ENCODE measurements at places on chromosomes 16 and 17. TPM values are rescaled to one million over a fixed set of nuclear protein-coding genes. Genes with fewer than 3 reads are reported as not detected.

The RASL10B gene
- 1.9 TPM for total RNA-seq

The BRIP1 gene
- total RNA-seq, result 0.83 TPM

The TBC1D26 gene
- total RNA-seq, result not detected

DNA sequence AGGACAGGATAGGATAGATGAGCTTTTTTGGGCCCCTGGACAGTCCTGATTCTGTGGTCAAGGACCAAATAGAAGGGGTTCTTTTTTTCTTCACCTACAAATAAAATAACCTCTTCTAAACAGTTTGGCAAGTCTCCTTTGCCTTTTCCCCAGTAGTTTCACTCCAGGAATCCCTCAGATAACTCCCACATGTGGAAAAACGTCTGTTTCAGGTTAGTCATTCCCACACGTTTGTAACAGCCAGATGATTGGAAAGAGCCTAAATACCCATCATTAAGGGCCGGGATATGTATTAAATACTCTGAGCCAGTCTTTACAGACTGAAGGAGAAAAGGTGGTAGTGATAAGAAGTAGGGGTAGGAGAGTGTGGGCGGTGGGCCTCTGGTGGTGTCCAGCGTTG, 58.3 kb downstream of the PLD6 start:
- peaks cover 20% of the 10 kb centered on the region for H3K4me1 ChIP-seq
- H3K27me3 ChIP-seq, result no peaks in the 10 kb centered on the region
- no peak overlapping the region for H3K4me3 ChIP-seq
- no peak for DNase-seq

DNA sequence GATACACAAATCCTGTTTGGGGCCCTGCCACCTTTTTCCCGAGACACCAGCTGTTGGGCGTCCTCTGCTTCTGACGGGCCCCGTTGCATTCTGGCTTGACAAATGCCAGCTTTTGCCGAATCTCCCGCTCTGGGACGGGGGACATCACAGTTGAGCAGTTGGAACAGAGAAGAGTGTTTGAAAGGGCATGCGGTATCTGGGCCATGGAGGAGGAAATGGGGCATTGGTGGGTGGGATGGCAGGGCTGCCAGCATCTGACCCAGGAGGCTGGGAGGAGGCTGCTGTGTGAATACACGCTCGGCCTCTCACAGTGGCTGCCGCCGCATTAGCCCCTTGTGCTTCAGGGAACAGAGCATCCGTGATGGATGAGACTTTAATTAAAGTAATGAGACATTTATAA, 184.3 kb upstream of the TNRC6C start:
- H3K4me3 ChIP-seq, result no peak overlapping the region
- DNase-seq, result no peak
- H3K27ac ChIP-seq, result no peak overlapping the region
- H3K27me3 ChIP-seq, result no peaks in the 10 kb centered on the region
- no peaks in the 10 kb centered on the region for H3K36me3 ChIP-seq

- H3K27ac ChIP-seq, result peak overlapping the region; percentile 19
- H3K27me3 ChIP-seq, result no peaks in the 10 kb centered on the region
- no peaks in the 10 kb centered on the region for H3K36me3 ChIP-seq
- DNase-seq, result no peak
These were observed 330.3 kb downstream of the BCAS3 start for GRCh38 chr17:61007980-61008379.

DNA sequence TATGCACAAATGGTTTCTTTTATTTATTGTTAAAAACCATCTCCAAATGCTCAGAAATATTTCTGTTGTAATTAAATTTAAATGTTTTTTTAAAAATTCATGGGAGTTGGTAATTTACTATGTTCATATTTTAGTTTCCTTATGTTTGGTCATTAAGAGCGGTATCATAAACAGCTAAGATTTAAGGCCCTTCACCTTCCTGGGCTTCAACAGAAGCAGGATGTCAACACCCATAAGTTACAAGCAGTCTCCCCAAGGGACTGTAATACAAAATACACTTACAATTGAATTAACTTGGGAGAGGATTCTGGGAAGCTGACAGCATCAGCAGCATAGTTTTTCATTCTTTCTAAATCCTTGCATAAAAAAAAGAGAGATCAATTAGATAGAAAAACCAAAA, 30.9 kb upstream of the TANC2 start:
- H3K36me3 ChIP-seq, result no peaks in the 10 kb centered on the region
- H3K4me3 ChIP-seq, result no peak overlapping the region
- H3K27me3 ChIP-seq, result no peaks in the 10 kb centered on the region
- no peak for DNase-seq
- no peak overlapping the region for H3K27ac ChIP-seq
- H3K4me1 ChIP-seq, result no peaks in the 10 kb centered on the region

DNA sequence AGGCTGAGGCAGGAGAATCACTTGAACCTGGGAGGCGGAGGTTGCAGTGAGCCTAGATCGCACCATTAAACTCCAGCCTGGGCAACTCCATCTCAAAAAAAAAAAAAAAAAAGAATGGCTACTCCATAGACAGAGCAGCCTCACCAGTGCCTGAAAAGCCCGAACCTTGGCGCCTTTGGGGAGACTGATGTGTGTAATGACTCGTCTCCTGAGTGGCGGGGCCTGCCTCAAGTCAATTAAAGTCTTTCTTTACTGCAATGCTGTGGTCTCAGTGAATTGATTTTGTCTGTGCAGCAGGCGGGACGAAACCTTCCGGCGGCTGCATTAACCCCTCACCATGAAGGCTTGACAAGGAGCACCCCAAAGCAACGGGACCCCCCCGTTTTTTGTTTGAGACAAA, 3.5 kb upstream of the UQCC4 start:
- no peaks in the 10 kb centered on the region for H3K36me3 ChIP-seq
- peaks cover 4% of the 10 kb centered on the region for H3K27me3 ChIP-seq
- peaks cover 16% of the 10 kb centered on the region for H3K4me1 ChIP-seq
- no peak for DNase-seq
- no peak overlapping the region for H3K4me3 ChIP-seq
- no peak overlapping the region for H3K27ac ChIP-seq

- peak; percentile 68 for DNase-seq
- H3K4me1 ChIP-seq, result peaks cover 83% of the 10 kb centered on the region
- peaks cover 2% of the 10 kb centered on the region for H3K27me3 ChIP-seq
- peak overlapping the region; percentile 22 for H3K4me3 ChIP-seq
These were observed 9.9 kb downstream of the CYGB start for GRCh38 chr17:76527430-76528111.

GRCh38 chr17:41695954-41696757, 7.5 kb downstream of the EIF1 start:
- no peak for DNase-seq
- H3K27me3 ChIP-seq, result no peaks in the 10 kb centered on the region
- H3K27ac ChIP-seq, result no peak overlapping the region
- H3K36me3 ChIP-seq, result peaks cover 45% of the 10 kb centered on the region

DNA sequence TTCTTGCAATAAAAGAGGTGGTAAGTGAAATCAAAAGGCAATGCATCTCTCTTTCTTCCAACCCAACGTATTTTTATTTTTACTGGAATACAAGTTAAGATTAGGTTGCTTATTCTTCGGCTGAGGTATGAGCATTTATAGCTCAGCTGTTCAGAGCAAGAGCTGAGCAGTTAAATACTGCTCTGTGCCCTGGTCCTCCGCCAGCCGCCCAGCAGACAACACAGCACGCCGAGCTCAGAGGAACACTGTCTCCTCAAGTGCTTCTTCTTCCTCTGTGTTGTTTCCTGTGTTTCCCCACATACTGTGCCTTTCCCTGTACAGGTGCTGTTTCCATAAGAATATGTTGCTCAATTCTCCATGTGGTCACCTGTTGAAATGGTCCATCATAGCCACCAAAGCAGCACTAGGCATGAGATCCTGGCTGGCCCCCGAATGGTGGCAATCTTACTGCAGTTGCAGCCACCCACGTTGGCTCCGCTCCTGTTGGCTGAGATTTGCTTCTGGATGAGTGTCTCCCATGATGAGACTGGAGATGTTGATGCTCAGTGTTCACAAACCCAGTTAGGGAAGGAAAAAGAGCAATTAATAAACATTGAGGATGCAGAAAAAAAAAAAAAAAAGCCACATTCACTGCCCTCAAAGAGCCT, 515.3 kb downstream of the GRIN2A start:
- DNase-seq, result no peak
- H3K4me3 ChIP-seq, result no peak overlapping the region
- no peaks in the 10 kb centered on the region for H3K27me3 ChIP-seq
- H3K4me1 ChIP-seq, result no peaks in the 10 kb centered on the region
- H3K36me3 ChIP-seq, result no peaks in the 10 kb centered on the region
- H3K27ac ChIP-seq, result no peak overlapping the region

DNA sequence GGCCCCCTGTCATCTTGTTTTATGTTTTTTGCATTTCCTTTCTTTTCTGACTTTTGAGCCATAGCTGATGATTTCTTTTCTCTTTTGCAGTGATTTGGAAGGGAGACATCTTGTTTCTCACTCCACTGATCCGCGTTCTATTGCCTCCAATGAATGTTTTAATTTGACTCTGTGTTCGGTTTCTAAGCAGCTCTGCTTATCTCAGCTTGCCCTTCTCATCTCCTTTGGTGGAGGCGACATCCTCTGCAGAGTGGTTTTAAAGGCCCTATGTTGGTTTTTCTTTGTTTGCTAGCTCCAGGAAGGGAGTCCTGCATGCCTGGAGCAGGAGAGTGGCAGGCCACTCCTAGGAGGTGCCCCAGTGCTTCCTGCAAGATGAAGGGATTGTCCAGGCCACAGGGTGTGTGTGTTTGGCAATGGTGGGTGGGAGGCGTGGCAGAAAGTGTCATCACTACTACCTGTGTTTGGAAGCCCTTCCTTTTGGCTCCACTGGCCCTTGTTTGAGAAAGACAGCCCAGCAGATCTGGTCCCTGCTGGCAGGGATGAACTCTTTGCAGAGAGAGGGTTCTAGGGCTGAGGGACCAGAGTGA, 13.6 kb downstream of the SMPD3 start:
- DNase-seq, result no peak
- no peaks in the 10 kb centered on the region for H3K27me3 ChIP-seq
- no peak overlapping the region for H3K27ac ChIP-seq
- no peak overlapping the region for H3K4me3 ChIP-seq

DNA sequence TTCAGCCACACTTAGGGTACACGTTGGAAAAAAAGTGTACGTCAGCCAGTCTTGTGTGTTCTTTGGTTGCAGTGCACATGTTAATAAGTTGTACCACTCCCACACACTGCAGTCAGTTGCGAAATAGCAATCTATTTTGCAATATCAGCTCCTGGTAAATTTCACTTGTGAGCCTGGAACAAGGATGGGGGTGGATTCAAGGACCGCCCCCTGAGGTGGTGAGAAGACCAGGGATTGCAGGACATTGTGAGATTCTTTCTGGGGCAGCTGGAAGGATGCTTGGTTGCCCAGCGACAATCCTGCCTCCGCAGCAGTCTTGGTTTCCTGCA, 78.6 kb upstream of the ZFHX3 start:
- H3K27ac ChIP-seq, result no peak overlapping the region
- no peaks in the 10 kb centered on the region for H3K27me3 ChIP-seq
- H3K4me3 ChIP-seq, result no peak overlapping the region
- H3K4me1 ChIP-seq, result peaks cover 24% of the 10 kb centered on the region

- no peak overlapping the region for H3K4me3 ChIP-seq
- no peaks in the 10 kb centered on the region for H3K4me1 ChIP-seq
- peaks cover 11% of the 10 kb centered on the region for H3K27me3 ChIP-seq
- H3K36me3 ChIP-seq, result no peaks in the 10 kb centered on the region
- H3K27ac ChIP-seq, result no peak overlapping the region
These were observed 129.1 kb downstream of the AIPL1 start for GRCh38 chr17:6305613-6306360.
